Suppressor macrophage treated with lipopolysaccharide for 1 hour (primary cell): ENCODE measurements at places on chromosomes 6 and 20.
A peak's percentile ranks its signal among the peaks of the same experiment; 100 is the strongest.

DNA sequence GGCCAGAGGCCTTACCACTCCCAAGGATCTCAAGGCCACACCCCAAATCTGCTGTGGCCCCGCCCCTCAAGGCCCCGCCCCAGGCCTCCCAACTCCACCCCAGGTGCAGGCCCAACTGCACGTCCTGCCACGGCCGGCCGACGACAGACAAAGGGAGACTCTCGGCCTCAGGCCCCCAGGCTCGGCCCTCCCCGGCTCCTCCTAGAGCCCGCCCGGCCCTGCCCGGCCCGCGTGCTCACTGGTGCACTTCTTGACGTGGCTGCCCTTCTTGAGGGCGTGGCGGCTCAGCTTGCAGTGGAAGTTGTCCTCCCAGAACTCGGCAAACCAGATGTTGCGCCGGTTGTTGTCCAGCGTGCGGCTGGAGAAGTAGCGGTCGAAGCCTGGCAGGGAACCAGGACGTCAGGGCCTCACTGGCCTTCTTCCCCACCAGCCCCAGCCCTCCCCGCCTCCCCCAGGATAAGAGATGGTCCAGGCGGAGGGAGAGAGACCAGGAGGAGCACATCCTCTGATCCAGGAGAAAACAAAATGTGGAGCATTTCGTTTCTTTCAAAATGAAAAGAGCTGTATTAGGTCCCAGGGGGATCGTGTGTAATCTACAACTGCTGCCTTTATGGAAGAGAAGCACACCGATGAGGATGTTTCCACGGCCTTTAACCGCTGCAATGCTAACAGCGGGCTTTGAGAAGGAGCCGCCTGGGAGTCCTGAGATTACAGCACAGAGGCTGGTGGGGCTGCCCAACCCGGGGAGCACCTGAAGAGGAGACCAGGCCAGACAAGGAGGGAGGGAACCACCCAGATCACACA is 89.4 kb downstream of the GRM4 start:
- peak; percentile 7 for DNase-seq

GRCh38 chr6:106181664-106182418 is 95.7 kb downstream of the PRDM1 start:
- no peak for DNase-seq

- DNase-seq, result no peak
Measured at GRCh38 chr6:130655586-130655985, 171.6 kb upstream of the SMLR1 start.

GRCh38 chr20:760751-761417 is 7.4 kb downstream of the SLC52A3 start:
- peak; percentile 49 for DNase-seq

DNA sequence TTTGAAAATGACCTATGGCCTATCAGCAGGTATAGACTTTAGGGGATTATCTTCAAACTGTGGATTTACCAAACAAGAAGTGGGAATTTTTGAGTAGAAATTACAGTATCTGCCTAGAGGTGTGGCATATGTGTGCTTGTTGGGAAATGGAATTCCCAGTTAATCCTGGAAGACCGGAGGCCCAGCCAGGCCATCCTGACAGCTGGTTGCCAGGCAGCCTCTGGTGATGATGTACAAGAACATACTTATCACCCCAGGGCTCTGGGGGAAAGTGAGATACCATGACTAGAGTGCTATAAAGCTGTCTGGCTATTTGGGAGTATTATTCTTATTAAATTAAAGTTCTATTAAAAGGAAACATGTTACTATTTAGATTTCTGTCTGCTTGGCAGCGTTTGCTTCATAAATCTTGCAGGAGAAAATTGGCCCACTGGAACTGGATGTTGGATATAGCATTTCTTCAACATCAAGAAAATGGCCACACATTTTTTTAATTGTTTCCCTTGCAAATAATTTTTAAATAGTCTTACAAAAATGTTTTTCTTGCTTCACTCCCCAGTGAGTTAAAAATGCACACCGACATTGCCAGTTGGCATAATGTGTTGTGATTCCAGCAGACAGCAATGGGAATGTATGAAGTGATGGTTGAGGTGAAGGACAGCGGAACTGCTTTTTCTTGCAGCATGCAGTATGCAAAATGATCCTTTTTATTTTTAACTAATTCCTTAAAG is 187.8 kb downstream of the MYLK4 start:
- DNase-seq, result no peak

DNA sequence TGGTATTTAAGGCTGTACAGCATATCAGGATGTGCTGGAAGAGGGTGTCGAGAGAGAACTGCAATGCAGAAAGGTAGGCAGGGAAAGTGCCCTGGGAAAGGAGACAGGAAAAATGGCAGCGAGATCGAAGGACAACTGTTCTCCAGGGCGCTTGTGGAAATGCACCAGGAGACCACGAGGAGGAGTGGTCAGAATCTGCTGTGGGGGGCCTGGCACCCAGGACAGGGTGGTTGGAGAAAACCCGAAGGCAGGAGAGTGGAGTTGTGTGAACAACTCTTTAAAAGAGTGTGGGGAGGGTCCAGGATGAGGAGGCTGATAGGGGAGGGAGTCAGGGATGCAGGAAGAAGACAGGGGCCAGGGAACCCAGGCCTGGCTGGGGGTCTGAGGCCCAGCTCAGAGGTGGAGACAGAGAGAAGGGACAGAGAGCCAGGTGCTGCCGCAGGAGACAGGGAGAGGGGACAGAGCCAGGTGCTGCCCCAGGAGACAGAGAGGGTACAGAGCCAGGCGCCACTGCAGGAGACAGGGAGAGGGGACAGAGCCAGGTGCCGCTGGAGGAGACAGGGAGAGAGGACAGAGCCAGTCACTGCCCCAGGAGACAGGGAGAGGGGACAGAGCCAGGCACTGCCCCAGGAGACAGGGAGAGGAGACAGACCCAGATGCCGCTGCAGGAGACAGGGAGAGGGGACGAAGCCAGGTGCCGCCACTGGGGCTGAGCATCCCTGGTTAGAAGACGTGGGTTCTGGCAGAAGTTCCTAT is 9.3 kb downstream of the SLC22A1 start:
- DNase-seq, result no peak

DNA sequence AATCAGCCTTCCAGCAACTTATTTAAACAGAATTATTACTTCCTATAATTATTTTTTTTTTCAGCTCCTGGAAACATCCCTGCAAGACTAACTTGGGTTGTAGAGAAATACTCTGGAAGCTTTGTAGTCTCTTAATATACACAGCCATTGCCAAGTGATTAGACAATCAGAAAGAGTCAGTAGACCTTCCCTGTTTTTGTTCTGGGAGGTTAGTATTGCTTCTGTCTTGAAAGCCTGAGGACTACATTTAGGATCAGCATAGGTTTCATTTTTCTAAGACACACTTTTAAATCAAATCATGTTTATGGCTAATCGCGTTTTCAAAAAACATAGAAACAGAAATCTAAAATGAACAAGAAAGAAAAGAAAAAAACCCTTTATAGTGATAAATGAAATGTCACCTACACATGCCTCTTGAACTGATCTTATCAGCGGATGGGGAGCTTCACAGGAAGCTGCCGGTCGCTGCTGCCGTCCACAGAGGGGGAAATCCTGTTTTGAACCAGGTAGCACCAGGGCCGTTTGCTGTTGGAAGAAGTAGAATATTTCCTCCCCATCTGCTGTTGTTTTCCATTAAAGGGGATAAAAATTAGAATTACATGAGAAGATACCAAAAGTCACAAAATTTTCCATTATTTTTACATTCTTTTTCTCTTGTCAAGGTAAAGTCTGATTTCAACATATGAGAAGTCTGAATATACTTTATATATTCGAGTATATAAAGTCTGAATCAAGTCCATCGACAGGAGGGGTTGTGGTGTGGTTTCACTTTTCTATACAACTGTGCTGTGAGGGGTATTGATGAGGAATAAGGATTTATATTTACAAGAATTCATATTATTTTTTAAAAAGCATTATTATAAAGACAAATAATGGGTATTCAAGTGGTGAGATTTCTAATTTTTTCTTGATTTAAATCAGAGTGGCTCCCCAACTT is 94.6 kb downstream of the ARMC2 start:
- no peak for DNase-seq

GRCh38 chr6:41063884-41064285 is 8.3 kb downstream of the OARD1 start:
- DNase-seq, result no peak

GRCh38 chr6:4640139-4640538 is 136.1 kb upstream of the CDYL start:
- no peak for DNase-seq

DNA sequence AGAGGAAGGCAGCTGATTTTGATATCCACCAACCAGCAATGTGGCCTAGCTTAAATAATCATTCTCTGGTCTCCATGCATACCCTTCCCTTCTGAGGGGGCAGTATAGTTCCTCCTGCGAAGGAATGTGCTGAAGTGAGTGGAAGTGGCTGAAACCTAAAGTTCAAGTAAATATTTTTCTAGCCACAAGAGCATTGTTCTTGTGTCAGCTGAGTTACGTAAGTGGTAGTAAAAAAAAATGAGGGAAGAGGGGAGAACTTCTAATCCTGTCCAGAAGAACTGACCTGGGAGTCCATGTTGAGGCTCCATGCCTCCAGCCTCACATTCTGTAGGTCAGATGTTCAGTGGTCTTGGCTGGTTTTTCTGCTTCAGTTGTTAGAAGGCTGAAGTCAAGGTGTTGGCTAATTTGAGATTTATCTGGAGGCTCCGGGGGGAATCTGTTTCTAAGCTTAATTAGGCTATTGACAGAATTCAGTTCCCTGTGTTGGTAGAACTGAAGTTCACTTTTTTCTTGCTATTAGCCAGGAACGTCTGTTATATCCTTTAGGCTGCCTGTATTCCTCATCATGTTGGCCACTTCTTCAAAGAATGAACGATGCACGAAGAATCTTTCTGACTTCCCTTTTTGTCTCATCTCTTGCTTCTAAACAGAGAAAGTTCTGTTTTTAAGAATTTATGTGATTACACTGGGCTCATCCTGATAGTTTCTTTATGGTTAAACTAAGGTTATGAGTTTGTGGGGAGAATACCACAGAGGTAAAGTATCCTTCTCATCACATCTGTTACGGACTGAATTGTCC is 207.1 kb upstream of the PRSS16 start:
- DNase-seq, result no peak

DNA sequence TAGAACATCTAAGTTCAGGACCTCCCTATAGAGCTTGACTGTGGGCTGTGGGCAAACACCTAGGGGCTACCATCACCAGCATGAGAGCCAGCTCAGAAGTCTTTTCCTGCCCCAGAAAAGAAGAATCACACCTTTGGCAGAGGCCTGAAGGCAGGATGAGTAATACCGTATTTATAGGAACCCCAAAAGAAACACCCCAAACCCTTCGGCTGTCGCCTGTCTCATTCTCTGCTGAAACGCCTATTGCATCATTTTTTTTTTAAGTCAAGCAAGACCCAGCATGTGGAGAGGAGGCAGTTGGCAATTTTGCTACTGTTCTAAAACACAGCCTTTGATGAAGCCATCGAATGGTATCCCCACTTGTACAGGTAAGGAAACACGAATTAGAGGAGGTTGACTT is 436.4 kb downstream of the TFAP2A start:
- DNase-seq, result no peak

DNA sequence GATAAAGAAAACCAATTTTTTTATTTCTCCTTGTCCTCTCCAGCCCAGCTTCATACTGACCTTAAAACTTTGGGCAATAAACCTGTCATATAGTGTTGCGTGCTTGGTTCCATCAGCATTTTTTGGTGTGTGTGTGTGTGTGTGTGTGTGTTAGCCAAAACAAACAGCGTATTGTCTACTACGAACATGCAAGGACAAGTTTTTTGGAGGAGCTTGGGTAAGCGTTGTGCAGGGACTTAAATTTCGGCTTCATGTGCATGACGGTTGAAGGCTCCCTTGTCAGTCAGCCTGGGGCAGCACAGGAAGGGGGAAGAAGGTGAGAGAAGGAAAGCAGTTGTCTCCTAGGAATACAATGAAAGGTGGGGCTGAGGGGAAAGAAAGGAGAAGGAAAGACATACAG is 62.0 kb upstream of the PAX1 start:
- no peak for DNase-seq

DNA sequence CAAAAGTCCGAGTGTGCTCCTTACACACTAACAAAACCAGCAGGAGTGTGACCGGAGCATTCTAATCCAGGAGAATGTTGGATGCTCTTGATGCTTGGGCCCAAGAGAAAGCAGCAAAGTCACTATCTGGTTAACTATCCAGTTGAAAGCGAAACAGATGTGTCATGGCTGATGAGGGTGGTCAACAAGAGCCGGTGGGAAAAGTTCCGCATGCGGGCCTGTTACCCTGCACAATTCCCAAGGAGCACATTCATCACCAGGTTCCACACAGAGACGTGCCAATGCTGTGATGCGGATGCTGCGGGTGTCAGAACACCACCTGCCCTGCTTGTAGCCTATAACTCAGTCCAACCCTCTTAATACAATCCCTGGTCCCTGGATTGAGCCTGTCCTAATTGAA is 38.7 kb downstream of the IL20RA start:
- DNase-seq, result no peak

DNA sequence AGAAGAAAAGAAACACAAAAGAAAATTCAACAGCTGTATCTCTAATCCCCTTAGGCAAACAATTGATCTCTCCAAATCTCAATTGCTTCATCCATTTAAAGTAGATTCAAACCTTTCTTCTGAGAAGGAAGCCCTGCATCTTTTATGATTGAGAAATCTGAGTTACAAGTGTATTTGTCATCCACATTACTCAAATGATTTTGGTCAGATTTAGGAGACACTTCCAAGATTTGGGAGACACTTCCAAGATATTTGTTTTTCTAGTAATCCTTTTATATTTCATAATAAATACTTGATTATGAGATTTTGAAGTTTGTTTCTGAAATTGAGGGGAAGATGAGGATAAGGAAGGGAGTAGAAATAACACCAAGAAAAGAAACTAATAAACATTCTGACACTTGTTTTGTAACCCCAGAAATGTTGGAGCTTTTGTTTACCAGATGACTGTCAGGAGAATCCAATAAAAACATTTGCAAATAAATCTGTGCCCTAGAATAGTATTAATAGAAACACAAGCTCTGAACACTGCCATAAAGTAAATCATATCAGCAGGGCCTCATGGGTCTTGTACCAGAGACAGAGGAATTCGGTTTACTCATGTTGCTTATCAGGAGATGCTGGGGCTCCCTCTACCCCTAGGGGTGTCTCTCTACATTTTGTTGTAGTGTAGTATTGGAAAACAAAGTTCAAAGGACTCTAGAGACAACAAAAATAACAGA is 314.3 kb upstream of the NT5E start:
- no peak for DNase-seq

GRCh38 chr6:128504003-128504654 is 16.3 kb downstream of the PTPRK start:
- no peak for DNase-seq

GRCh38 chr6:98560418-98560817 is 274.0 kb upstream of the POU3F2 start:
- no peak for DNase-seq

DNA sequence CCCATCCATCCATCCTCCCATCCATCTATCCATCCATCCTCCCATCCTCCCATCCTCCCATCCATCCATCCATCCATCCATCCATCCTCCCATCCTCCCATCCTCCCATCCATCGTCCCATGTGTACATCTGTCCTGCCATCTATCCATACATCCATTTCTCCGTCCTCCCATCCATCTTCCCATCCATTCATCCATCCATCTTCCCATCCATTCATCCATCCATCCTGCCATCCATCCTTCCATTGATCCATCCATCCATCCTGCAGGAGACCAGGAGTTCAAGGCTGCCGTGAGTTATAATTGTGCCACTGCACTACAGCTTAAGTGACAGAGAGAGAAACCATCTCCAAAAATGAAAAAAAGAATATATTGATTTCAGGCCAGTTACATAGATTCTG is 356.5 kb downstream of the CDH26 start:
- no peak for DNase-seq
